ENCODE measurements at places on chromosomes 7 and 10. TPM values are rescaled to one million over a fixed set of nuclear protein-coding genes. Genes with fewer than 3 reads are reported as not detected.
A peak's percentile ranks its signal among the peaks of the same experiment; 100 is the strongest.

GRCh38 chr7:156480671-156481070 is 159.9 kb upstream of the RNF32 start:
- no peak overlapping the region for H3K27ac ChIP-seq
- H3K4me3 ChIP-seq = no peak overlapping the region
- H3K36me3 ChIP-seq = no peaks in the 10 kb centered on the region
- no peaks in the 10 kb centered on the region for H3K4me1 ChIP-seq
- no peaks in the 10 kb centered on the region for H3K27me3 ChIP-seq
- no peak for DNase-seq

- no peak overlapping the region for H3K27ac ChIP-seq
- H3K36me3 ChIP-seq = no peaks in the 10 kb centered on the region
- H3K4me3 ChIP-seq = no peak overlapping the region
- H3K4me1 ChIP-seq = no peaks in the 10 kb centered on the region
- no peak for DNase-seq
These were observed 58.3 kb upstream of the NKX6-2 start for GRCh38 chr10:132844069-132844809.

DNA sequence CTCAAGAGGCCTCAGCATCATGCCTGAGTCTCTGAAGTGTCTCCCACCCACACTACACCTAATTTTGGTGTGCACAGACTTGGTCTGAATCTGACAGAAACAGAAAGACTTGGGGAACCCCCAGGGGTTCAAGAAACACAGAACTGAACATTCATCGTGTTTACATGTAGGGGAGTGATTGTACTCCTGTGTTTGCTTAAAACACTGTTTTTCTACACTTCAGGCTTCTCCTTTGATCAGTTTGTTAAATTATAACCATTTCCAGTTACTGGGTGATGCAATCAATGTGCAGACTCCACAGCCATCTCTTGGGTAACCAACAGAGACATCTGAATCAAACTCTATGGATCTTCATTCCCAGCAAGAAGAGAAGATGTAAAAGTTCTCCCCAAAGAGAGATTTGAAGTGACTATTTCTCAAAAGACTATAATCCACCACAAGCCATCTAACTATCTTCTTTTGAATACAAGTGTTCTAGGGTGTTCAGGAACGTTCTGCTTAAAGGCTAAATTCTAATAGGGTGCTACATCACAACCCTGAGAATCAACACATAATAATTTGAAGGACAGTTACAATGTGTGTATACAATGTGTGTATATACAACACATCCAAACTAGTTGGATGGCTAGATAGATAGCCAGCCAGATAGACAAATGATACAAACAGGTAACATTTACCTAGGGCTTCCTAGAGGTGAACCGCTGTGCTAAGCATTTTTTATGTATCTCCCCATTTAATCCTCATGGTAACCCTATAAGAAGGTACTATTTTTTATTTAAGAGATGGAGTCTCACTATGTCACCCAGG is 34.2 kb downstream of the DNAJC12 start:
- H3K36me3 ChIP-seq = no peaks in the 10 kb centered on the region
- H3K27me3 ChIP-seq = no peaks in the 10 kb centered on the region
- no peaks in the 10 kb centered on the region for H3K4me1 ChIP-seq
- H3K4me3 ChIP-seq = no peak overlapping the region

DNA sequence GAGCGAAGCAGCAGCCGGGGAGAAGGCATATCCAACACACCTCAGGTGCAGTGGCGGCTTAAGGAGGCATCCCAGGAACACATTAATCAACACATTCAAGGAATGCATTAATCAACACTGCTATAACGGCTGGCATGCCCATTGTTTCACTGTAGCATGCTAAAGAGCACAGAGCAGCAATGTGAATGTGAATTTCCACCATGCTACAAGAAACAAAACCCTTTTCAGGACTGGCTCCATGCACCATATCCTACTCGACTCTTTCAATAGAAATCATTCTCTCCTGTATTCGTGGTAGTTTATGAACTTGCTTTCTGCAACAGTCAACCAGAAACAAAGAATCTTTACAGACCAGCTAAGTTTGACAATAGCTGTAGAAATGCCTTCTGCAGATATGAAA is 149.0 kb downstream of the NRCAM start:
- no peaks in the 10 kb centered on the region for H3K4me1 ChIP-seq
- H3K4me3 ChIP-seq = no peak overlapping the region
- no peak overlapping the region for H3K27ac ChIP-seq
- H3K27me3 ChIP-seq = no peaks in the 10 kb centered on the region

DNA sequence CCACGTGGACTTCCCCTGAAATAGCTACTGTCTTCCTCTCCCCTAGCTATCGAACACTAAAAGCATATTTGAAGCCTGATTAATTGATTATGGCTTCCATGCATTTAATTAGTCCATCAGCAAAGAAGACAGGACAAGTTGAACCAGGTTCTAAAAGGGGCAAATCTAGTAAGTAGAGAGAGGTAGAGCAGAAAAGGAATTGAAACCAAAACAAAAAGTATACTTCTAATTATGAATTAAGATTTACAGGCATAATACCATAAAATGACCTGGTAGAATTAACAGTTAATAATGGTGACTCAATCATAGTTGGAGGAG is 393 bp upstream of the DNAJC1 start:
- no peak for DNase-seq
- peak overlapping the region; percentile 67 for H3K4me3 ChIP-seq
- H3K27me3 ChIP-seq = no peaks in the 10 kb centered on the region
- H3K4me1 ChIP-seq = no peaks in the 10 kb centered on the region
- H3K27ac ChIP-seq = peak overlapping the region; percentile 93
- H3K36me3 ChIP-seq = no peaks in the 10 kb centered on the region

GRCh38 chr7:41491308-41491707 is 211.6 kb downstream of the INHBA start:
- H3K4me1 ChIP-seq = no peaks in the 10 kb centered on the region
- no peaks in the 10 kb centered on the region for H3K27me3 ChIP-seq
- no peak overlapping the region for H3K4me3 ChIP-seq
- DNase-seq = peak; percentile 57

DNA sequence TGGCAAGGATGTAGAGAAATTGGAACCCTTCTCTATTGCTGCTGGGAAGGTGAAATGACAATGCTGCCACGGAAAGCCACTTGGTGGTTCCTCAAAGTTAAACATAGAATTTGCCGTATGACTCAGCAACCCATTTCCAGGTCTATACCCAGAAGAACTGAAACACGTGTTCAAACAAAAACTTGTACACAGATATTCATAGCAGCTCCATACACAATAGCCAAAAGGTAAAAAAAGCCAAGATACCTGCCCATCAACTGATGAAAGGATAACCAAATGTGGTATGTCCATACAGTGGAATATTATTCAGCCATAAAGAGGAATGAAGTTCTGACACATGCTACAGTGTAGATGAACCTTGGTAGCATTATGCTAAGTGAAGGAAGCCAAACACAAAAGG is 39.1 kb downstream of the LHPP start:
- no peak overlapping the region for H3K4me3 ChIP-seq
- H3K4me1 ChIP-seq = peaks cover 5% of the 10 kb centered on the region
- DNase-seq = no peak
- H3K27ac ChIP-seq = no peak overlapping the region
- no peaks in the 10 kb centered on the region for H3K36me3 ChIP-seq

DNA sequence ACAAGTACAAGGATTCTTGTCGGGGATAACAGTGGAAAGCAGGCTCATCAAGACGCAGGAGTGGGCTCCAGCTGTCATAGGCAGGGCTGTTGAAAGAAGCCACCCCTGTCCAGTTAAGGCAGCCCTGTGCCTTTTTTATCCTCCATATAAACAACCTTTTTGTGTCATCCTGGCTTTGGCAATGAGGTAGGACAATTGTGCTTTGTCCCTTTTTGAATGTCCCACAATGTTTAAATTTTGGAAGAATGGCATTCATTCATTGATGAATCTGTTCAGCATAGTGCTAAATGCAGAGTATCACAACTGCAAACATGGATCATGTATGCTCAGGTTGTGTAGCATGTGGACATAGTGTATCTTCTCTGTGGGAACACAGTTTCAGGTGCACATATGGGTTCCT is 66.7 kb downstream of the UBE3C start:
- no peaks in the 10 kb centered on the region for H3K27me3 ChIP-seq
- DNase-seq = no peak
- H3K4me3 ChIP-seq = no peak overlapping the region
- peaks cover 25% of the 10 kb centered on the region for H3K36me3 ChIP-seq
- no peaks in the 10 kb centered on the region for H3K4me1 ChIP-seq

DNA sequence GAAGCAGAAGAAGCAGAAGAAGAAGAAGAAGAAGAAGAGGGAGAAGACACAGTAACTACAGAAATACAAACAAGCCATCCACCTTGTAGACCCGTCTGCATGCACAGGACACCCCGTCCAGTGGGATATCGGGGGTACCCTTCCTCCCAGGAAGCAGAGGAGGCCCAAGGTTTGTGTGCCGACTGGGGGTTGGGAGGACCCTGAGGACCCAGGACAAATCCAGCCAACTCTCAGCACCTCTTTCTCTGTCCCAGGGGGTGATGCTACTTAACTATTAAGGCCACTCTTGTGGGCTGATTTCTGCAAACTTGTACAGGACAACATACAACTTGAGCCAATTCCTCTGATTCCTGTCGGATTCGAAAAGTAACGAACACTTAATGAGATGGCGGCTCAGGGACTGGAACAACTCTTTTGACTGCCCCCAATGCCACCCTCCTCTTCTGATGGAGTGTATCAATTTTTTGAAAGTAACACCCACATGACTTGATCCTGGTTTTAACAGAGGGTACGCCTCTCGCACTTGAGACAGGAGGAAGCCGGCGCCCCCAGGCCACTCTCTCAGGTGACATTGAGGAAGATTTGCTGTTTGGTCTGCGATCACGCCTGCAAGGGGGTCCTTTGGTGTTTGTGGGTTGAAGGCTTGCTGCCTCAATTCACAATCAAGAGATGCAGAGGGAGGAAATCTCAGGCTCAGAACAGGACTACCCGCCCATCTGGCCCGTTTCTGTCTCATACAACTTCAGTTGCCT is 192.6 kb downstream of the TNS3 start:
- H3K36me3 ChIP-seq = peaks cover 46% of the 10 kb centered on the region
- H3K4me3 ChIP-seq = no peak overlapping the region
- H3K27ac ChIP-seq = no peak overlapping the region
- peaks cover 11% of the 10 kb centered on the region for H3K4me1 ChIP-seq
- no peak for DNase-seq
- no peaks in the 10 kb centered on the region for H3K27me3 ChIP-seq

GRCh38 chr10:114038819-114039218 is 4.8 kb upstream of the ADRB1 start:
- H3K27me3 ChIP-seq = peaks cover 31% of the 10 kb centered on the region
- DNase-seq = no peak
- peaks cover 6% of the 10 kb centered on the region for H3K4me1 ChIP-seq
- no peak overlapping the region for H3K4me3 ChIP-seq
- H3K27ac ChIP-seq = no peak overlapping the region

- H3K27me3 ChIP-seq = peaks cover 4% of the 10 kb centered on the region
- H3K27ac ChIP-seq = no peak overlapping the region
- no peaks in the 10 kb centered on the region for H3K36me3 ChIP-seq
- DNase-seq = no peak
These were observed 193.0 kb upstream of the KMT2E start for GRCh38 chr7:104820836-104821535.

DNA sequence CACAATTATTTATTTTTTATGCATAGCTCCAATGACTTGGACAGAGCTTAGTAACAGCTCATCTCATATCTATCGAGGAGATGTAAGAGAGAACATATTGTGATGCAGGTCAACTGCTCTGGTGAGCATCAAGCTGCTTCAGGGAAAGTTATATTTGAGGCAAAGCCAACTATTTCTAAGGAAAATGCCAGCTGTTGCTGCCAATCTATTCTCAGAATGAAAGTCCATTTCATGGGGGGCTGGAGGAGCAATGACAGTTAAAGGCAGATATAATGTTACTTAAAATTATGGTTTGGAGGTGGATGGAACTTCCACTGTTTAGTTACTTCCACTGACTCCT is 424.8 kb downstream of the KIF20B start:
- H3K4me1 ChIP-seq = peaks cover 9% of the 10 kb centered on the region
- no peaks in the 10 kb centered on the region for H3K27me3 ChIP-seq
- no peak overlapping the region for H3K27ac ChIP-seq
- no peak overlapping the region for H3K4me3 ChIP-seq
- DNase-seq = peak; percentile 29
- no peaks in the 10 kb centered on the region for H3K36me3 ChIP-seq

DNA sequence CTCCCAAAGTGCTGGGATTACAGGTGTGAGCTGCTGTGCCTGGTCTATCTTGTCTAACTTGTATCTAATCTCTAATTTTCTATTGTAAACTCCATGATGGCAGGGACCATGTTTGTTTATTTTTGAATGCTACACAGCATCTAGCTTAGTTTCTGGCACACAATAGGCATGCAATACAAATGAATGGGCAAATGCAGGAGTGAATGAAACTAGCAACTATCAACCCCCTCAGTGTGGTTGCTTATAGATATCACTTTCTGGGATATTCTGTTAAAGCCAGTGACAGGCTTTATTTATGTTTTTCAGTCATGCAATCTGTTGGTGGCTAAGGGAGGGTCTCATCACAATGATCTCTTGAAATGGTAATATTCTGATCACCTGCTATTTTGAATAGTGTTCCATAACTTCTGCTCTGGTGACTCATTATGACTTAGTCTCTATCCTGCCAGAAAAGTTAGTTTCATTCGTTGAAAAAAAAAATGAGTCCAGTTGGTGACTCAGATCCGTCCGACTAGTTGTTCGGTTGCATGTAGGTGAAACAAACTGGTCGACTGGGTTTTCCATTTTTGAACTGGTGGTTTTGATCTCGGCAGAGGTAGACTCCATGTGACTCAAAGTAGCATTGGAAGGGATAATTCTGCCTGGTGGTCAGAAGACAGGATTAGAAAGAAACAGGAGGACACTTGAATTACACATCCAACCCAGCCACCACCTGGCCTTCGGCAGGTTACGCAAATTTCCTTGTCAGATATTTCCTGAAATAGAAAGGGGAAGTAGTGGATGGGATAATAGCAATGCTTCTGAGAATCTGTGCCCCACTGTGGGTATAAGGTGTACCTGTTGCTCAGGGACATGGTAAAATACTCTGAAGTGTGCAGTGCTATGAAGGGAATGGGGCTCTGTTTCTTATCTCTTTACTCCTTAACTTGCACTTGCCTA is 76.8 kb downstream of the GATA3 start:
- peaks cover 2% of the 10 kb centered on the region for H3K27me3 ChIP-seq
- H3K36me3 ChIP-seq = no peaks in the 10 kb centered on the region
- no peak overlapping the region for H3K27ac ChIP-seq
- no peaks in the 10 kb centered on the region for H3K4me1 ChIP-seq

- no peak overlapping the region for H3K4me3 ChIP-seq
- H3K36me3 ChIP-seq = no peaks in the 10 kb centered on the region
- peak; percentile 92 for DNase-seq
- H3K27me3 ChIP-seq = no peaks in the 10 kb centered on the region
- no peaks in the 10 kb centered on the region for H3K4me1 ChIP-seq
These were observed 24.6 kb upstream of the EIF4H start for GRCh38 chr7:74149603-74150002.

- peaks cover 4% of the 10 kb centered on the region for H3K27me3 ChIP-seq
- H3K36me3 ChIP-seq = no peaks in the 10 kb centered on the region
- no peak overlapping the region for H3K4me3 ChIP-seq
- no peak for DNase-seq
- H3K4me1 ChIP-seq = no peaks in the 10 kb centered on the region
These were observed 36.2 kb upstream of the HECW1 start for GRCh38 chr7:43076189-43076605.

The CREB5 gene
- total RNA-seq = 22.7 TPM

The HOXA7 gene
- 3.9 TPM for total RNA-seq

The CPA2 gene
- 0.44 TPM for total RNA-seq

The OR2A12 gene
- not detected for total RNA-seq

The ATG9B gene
- total RNA-seq = 0.22 TPM

The HMX2 gene
- total RNA-seq = not detected

The MSMB gene
- not detected for total RNA-seq

The VOPP1 gene
- total RNA-seq = 20.7 TPM

The ATXN7L1 gene
- total RNA-seq = 6.3 TPM

The DNAJC12 gene
- total RNA-seq = 8.5 TPM

The CLDN12 gene
- total RNA-seq = 18.7 TPM

Measured in muscle of leg (tissue), 16 donors.